Forelimb muscle (tissue), 1 donor: ENCODE measurements at places on chromosomes 13 and 19.
A peak's percentile ranks its signal among the peaks of the same experiment; 100 is the strongest.

- peak; percentile 6 for DNase-seq
Measured at GRCh38 chr13:34257966-34258365, 440.0 kb downstream of the RFC3 start.

DNA sequence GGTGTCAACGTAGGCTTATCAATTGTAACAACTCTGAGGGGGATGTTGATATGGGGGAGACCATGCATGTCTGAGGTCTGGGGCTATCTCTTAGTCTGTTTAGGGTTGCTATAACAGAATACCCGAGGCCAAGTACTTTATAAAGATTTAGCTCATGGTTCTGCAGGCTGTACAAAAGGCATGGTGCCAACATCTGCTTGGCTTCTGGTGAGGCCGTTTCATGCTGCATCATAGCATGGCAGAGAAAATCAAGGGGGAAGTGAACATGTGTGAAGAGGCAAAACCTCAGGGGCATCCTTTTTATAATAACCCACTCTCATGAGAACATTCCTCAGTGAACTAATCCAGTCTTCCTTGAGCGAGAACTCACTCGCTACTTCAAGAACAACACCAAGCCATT lies 353.8 kb downstream of the ENOX1 start:
- DNase-seq: no peak

- peak; percentile 2 for DNase-seq
Measured at GRCh38 chr13:38582133-38582532, 104.7 kb upstream of the FREM2 start.

- DNase-seq: no peak
Measured at GRCh38 chr13:79548902-79549301, 67.9 kb downstream of the NDFIP2 start.

- DNase-seq: peak; percentile 9
Measured at GRCh38 chr13:91247768-91248167, 99.7 kb upstream of the MIR17HG start.

GRCh38 chr13:112722433-112723263 lies 32.8 kb downstream of the ATP11A start:
- no peak for DNase-seq

GRCh38 chr13:75294110-75294509 lies 187.9 kb downstream of the TBC1D4 start:
- no peak for DNase-seq

- DNase-seq: no peak
Measured at GRCh38 chr19:8206147-8207087, 2.8 kb upstream of the CERS4 start.

GRCh38 chr13:109101550-109102144 lies 472.2 kb downstream of the MYO16 start:
- no peak for DNase-seq

DNA sequence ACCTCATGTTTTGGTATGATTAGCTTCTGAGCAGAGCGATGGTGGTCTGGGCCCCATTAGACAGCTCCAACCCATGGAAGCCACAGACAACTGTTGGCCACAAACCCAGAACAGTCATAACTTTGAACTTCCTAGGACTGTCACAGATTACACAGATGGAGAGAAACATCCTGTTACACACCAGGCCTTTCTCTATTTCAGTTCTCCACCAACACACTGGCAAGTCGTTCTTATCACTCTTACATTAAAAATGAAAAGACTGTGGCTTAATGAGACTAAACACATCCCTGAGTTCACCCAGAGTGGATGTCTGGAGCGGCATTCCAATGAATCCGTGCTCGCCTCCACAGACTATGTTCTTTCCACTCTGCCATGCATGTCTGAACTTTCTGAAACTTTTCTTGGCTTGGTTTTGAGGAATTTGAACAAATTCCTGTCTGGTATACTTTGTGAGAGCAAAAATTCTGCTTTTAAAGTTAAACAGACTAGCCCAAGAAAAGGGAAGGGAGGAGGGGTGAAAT lies 109.1 kb downstream of the NALCN start:
- DNase-seq: no peak

GRCh38 chr13:57123681-57124080 lies 17.0 kb upstream of the PRR20A start:
- peak; percentile 48 for DNase-seq

GRCh38 chr19:33988601-33989000 lies 183.7 kb upstream of the LSM14A start:
- no peak for DNase-seq

DNA sequence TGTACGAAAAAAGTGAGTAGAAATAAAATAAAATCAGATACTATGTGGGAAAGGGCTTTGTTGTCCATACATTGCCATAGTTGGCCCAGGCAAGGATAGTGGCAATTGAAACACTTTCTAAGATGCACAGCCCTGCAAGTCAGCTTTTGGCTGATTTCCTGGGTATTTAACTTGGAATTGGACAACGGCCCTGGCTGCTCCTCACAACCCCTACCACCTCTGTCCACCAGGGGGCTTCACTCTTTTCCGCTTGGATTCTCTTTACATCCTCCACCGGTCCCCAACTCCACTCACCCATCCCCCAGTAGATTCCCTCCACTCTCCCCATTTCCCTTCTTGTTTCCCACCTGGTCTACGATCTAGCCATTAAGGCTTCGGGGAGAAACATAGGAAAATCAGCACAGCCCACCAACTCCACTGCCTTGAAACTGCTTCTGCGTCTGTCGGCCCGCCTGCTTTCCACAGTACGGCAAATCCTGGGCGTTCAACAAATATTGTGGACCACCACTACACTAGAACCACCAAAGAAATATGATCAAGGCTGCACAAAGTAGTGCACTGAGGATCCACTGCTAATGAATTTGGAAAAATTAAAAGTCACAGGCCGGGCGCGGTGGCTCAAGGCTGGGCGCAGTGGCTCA lies 48.6 kb upstream of the GTF3A start:
- peak; percentile 13 for DNase-seq

DNA sequence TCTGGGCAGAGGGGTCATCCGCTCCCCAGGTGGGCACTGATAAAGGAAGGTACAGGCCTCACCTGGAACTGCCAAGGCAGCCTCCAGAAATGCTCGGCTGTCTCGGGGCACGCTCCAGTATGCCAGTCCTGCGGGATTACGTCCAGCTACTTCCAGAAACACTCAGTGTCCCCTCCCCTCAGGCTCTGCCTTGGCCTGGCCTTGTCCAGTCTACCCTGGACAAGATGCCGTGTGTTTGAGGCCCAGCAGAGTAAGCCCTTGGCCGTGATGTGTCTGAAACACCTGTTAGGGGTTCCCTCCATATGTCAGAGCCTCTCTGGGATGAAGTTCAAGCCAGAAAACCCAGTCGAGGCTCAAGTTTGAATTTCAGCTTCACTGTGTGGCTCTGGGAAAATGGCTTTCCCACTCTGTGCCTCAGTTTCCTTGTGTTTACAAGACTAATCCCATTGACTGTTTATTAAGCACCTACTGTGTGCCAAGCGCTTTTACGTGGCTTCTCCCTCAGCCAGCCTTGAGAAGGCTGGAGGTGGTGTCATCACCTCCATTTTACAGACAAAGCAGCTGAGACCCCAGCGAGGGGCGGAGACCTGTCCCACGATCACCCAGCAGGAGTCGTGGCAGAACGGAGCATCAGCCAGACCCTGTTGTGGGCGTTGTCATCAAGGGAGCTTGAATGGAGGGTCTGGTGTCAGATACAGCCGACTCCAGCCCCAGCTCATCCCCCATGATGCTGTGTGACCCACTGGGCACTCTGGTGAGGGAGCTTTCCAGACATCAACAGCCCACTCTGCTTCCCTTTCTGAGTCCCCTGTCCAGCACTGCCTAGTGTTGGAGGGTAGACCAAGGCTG lies 2.0 kb upstream of the PIK3R2 start:
- no peak for DNase-seq

GRCh38 chr19:35344511-35345031 lies 3.1 kb upstream of the FFAR1 start:
- DNase-seq: no peak

DNA sequence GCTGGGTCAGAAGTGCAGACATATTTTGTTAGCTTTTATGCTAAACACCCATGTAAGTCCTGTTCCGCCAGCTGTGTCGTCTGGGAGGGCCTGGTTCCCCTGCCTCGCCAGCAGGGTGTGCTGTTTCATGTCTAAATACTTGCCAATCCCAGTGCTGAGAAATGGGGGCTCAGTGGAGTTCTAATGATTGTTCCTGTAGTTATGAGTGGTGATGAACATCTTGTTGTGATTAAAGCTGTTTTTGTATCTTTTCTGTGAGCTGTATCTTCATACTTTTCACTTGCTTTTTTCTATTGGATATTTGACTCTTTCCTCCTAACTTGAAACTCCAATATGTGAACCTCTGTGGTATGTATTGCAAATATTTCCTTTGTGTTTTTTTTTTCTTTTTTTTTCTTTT lies 32.7 kb downstream of the KDM4B start:
- DNase-seq: no peak

DNA sequence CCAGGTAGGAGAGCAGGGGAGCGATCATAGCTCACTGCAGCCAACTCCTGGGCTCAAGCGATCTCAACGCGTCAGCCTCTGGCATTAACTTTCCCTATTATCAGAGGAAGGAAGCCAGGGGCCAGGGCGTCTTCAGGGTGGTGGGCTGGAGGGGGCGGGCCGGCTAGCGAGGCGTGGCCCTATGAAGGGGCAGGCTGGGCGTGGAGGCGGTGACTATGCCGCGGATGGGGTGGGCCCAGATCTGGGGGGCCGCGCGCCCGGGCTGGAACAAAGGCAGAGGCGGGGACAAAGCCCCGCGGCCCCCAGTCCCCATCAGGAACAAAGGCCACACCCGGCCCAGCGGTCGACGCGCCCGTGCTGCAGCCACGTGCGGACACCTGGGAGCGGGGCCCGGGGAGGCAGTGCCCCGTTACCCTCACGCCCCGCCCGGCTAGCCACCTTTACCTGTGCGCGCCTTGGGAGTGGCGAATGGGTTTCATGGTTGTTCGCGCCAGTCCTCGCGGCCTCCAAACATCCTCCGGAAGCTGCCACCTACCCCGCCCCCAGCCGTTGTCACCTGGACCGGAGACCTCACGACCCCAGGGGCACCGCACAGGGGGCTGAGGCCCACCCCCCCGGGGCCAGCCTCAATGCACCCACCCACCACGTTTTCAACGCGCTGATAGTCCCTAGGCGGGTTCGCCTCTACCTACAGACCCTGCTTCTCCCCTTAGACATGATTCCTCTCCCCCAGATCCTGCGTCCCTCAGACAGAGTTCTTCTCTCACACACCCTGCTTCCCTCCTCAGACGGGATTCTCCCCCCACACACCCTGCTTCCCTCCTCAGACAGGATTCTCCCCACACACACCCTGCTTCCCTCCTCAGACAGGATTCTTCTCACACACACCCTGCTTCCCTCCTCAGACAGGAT lies 5.4 kb upstream of the TRIM28 start:
- no peak for DNase-seq

GRCh38 chr19:12695514-12695913 lies 917 bp downstream of the FBXW9 start:
- DNase-seq: no peak

GRCh38 chr13:46926916-46927590 lies 30.2 kb upstream of the HTR2A start:
- DNase-seq: no peak

GRCh38 chr19:29040951-29041350 lies 172.0 kb downstream of the UQCRFS1 start:
- DNase-seq: no peak

DNA sequence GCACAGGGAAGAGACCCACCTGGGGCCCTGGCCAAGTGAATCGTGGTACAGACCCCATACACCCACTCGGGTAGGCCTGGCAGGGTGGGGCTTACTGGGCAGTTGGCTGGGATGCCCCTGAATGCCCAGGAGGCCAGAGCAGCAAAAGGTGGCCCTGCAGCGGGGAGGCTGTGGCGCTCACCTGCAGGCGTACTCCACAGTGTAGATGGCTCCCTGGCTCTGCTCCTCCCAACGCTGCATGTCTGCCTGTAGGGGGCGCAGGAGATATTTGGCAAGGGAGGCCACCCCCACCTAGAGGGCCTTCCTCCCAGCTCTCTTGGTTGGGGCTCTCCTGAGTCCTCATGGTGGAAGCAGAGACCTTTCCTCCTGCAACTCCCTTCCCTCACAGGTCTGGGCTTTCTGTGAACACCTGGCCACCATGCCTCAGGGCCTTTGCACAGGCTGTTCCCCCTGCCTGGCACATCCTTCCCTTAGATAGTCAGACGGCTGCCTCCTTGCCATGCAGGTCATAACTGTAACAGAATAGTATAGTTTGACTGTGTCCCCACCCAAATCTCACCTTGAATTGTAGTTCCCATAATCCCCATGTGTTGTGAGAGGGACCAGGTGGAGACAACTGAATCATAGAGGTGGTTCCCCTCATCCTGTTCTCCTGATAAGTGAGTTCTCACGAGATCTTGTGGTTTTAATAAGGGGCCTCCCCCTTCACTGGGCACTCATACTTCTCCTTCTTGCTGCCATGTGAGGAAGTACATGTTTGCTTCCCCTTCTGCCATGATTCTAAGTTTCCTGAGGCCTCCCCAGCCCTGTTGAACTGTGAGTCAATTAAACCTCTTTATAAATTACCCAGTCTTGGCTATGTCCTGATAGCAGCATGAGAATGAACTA lies 5.9 kb downstream of the BORCS8 start:
- no peak for DNase-seq

DNA sequence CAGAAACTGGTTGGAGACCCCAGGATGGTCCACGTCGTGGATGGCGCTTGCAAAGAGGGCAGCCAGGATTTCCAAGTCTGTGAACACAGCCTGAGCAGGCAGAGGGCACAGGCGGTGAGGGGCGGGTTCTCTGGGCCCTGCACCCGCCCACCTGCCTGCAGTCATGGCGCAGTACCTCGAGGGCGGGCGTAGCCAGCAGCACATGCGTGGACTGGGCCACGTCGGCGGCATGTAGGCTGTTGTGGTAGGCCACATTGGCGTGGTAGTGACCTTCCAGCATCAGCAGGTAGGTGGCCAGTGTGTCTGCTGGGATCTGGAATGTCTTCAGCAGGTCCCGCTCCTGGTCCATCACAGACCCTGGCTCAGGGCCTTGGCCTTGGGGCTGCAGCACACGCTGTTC lies 8.1 kb downstream of the PDE4C start:
- DNase-seq: no peak

DNA sequence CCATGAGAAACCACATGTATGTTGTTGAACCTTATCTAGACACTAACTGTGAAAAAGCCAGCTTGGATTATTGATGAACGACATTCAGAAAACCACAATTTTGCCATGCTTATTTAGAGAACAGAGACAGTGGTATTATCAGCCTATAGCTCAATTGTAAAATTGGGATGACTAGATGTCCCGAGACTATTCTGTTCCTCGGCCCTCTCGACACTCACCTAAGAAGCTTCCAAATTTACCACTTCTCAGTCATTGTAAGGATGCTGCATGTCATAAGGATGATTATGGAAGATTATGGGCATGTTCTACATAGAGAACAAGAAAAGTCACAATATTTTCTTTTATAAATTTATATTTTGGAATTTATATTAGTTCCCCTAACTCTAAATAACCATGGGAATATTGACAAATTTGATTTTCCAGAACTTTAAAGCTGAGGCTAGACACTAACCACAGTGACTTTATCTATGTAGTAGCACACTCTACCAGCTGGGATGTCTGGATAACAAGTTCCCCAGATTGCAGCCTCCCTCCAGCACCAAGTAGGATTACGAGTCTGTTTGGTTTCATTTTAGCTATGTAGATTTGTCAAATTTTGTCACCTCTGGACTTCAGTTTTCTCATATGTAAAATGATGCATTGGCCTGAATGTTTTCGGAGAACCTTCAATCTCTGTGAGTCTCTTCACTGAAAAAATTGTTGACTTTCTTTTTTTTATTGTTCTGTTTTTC lies 513.6 kb downstream of the IRS2 start:
- no peak for DNase-seq

GRCh38 chr19:58498316-58499020 lies 13.3 kb downstream of the SLC27A5 start:
- DNase-seq: no peak

- DNase-seq: no peak
Measured at GRCh38 chr13:31009166-31009565, 76.7 kb downstream of the TEX26 start.

GRCh38 chr19:50780753-50781435 lies 9.3 kb upstream of the ACP4 start:
- no peak for DNase-seq
